ENCODE measurements at places on chromosomes 7 and 10.

GRCh38 chr7:67343572-67343971 is 346.9 kb downstream of the TYW1 start:
- DNase-seq, result no peak

DNA sequence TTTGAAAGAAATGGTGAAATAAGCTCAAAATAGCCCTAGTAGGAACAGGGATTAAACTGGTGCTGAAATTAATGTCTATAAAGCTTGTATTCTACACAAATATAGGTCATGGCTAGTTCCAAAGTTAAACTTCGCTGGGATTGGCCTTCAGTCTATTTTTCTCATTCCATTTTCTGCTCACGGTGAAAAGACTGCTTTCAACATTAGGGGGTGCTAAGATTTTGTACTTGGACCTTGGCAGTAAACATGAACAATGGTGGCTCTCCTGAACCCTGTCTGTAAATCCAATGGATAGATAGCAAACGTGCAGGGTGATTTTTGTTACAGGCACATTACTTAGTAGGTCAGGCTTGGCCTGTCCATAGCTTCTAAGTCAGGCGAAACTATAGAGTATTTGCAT is 36.0 kb upstream of the RSU1 start:
- DNase-seq, result no peak

- DNase-seq, result no peak
Observed at GRCh38 chr7:26202019-26202990, 760 bp downstream of the CBX3 start.

GRCh38 chr10:63155388-63156020 is 22.4 kb downstream of the NRBF2 start:
- no peak for DNase-seq

DNA sequence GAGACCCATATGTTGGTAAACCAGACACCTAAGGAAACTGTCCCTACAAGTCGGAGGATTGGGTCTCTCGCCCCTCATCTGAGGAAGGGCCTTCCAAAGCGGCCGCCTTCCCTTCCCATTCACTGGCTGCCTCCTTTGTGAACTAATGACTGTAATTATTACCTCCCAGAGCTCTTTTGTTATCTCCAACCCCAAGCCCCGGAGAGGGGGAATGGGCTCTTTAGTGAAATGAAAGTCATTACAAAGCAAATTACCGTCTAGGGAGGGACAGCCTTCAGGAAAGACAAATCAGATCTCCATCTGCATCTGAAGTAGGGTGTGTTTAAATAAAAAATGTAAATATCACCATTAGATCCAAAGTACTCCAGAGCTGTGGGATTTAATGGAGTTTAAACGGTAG is 2.6 kb upstream of the GAD2 start:
- DNase-seq, result no peak

DNA sequence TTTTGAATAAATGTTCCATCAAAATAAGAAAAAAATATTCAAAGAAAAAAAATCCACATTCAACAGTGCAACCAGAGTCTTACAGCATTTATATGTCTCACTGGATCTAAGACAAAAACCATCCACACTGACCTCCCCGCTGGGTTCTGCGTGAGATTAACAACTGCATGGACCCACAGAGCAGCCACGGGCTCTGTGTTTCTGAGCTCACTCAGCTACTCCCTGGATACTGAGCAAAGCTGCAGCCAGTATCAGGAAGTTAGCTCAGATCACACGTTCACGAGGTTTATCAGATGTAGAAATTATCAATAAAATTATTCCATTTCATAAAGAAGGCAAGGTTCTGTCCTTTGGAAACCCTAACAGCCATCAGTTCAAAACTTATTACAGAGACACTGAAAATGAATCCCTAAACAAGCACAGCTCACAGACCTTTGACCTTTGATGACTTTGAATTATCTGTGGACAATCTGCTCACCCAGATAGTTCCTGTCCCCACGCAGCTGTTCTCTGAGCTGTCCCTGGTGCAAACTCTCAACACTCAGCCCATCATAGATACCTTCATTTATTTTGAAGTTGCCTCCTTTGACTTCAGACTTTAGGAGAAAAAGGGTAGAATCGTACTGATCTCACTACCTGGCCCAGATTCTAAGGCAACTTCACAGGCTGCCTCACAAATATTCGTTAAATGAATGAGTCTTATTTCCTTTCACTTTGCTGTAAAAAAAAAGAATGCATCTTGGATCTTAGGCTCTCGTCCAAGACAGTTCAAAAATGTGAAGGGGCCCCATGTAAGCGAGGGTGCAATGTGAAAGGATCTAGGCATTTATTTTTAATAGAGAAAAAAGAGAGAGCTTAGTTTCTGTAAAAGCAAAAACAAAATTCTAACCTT is 67.7 kb upstream of the SVIL start:
- no peak for DNase-seq

GRCh38 chr7:131689662-131690234 is 133.3 kb upstream of the PODXL start:
- no peak for DNase-seq

GRCh38 chr7:38825721-38826440 is 83.1 kb downstream of the VPS41 start:
- DNase-seq, result no peak

DNA sequence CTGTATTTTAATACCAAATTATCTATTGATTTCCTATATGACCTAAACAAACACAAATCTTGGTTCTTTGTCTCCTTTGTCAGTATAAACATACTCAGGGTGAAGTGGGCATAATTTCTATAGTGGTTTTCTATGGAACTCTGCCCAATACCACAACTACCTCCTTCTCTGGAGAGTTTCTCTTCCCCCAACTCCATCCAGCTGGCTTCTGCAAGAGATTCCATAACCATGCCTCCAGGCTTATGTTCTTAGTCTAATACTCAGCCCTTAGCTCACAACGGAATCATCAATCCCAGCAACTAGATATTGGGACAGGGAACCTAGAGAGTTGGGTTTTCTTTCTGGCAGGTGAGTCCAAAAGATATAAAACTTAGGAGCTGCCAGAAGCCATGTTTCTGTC is 127.3 kb downstream of the TRIL start:
- no peak for DNase-seq

GRCh38 chr7:139396323-139396951 is 36.7 kb downstream of the LUC7L2 start:
- DNase-seq, result no peak

GRCh38 chr10:117638200-117638599 is 95.7 kb downstream of the EMX2 start:
- DNase-seq, result no peak

DNA sequence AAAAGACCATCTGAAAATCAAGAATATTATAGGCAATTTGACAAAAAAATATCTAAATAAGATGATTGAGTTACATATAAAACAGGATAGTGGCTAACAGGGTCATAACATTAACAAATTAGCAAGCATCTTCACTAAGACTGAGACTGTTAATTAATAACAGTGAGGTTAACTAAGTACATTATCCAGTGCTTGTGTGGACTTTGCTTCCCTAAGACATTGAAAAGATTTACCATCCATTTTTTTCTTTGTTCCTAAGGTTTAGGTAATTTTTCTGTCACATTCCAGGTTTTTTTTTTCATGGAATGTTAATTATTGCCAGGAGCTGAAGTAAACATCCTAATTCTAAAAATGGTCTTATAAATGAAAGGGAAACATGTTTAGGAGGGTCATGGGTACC is 227.6 kb downstream of the ANKRD7 start:
- no peak for DNase-seq
